ENCODE measurements at places on chromosomes 4 and X.

DNA sequence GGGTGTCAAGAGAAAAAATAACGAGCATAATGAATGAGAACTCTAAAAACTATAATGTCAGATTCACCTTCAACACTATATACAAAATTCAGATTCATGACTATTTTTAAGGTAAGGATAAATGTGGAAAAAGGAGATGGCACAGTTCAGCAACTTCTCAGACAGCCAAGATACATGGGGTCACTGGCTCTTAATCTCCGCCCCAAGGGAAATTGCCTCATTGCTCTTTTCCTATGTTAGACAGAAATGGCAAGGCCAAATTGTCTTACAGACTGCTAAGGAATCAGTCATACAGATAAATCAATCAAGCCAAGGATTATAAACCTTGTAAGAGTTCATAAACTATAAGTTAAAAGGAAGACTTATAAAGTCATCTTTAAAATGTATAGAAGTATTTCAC lies 183.4 kb downstream of the OPHN1 start:
- DNase-seq: no peak

DNA sequence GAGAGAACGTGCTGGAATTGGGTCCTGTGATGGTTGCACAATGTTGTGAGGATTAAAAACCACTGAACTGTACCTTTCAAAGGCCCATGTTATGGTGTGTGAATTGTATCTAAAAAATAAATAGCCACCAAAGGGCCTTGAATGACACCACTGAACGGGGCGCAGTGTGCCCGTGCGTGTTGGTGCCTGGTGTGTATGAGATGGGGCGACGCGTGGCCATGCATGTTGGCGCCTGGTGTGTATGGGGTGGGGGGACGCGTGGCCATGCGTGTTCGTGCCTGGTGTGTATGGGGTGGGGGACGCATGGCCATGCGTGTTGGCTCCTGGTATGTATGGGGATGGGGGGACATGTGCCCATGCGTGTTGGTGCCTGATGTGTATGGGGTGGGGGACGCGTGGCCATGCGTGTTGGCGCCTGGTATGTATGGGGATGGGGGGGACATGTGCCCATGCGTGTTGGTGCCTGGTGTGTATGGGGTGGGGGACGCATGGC lies 66.6 kb upstream of the HELT start:
- no peak for DNase-seq

- peak; percentile 19 for DNase-seq
These were observed 159.4 kb downstream of the TRAM1L1 start for GRCh38 chr4:116925900-116926457.

DNA sequence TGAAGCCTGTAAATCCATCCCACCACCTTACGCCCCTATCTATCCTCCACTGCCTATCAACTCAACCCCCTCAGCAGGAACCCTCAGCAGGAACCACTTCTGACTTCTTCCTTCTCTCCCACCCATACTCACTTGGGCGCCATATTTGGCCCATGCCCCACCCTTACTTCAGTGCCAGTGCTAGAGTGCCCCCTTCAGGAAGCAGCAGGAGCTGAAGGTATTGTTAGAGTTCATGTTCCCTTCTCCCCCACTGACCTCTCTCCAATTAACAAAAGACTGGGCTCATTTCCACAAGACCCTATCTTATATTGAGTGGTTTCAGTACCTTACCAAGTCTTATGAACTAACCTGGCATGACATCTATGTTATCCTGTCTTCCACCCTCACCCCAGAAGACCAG lies 363.1 kb upstream of the SLIT2 start:
- no peak for DNase-seq

DNA sequence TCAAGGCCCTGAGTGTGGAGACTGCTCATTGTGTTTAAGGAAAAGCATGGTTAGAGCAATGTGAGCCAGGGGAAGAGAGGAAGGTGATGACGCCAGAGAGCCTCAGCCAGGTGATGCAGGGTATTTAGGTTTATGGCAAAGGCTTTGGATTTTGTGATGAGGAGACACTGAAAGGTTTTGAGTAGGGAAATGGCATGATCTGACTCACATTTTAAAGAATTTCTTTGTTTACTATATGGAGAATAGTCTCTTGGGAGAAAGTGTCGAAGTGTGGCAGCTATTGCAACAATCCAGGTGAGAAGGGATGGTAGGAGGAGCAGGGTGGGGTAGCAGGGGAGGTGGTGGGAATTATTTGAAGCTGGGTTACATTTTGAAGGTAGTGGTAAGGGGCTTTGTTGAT lies 293.4 kb upstream of the IGFBP7 start:
- DNase-seq: no peak

GRCh38 chr4:102344520-102344953 lies 745 bp downstream of the SLC39A8 start:
- DNase-seq: peak; percentile 36

- DNase-seq: no peak
These were observed 34.1 kb upstream of the SRD5A3 start for GRCh38 chr4:55311792-55312488.

DNA sequence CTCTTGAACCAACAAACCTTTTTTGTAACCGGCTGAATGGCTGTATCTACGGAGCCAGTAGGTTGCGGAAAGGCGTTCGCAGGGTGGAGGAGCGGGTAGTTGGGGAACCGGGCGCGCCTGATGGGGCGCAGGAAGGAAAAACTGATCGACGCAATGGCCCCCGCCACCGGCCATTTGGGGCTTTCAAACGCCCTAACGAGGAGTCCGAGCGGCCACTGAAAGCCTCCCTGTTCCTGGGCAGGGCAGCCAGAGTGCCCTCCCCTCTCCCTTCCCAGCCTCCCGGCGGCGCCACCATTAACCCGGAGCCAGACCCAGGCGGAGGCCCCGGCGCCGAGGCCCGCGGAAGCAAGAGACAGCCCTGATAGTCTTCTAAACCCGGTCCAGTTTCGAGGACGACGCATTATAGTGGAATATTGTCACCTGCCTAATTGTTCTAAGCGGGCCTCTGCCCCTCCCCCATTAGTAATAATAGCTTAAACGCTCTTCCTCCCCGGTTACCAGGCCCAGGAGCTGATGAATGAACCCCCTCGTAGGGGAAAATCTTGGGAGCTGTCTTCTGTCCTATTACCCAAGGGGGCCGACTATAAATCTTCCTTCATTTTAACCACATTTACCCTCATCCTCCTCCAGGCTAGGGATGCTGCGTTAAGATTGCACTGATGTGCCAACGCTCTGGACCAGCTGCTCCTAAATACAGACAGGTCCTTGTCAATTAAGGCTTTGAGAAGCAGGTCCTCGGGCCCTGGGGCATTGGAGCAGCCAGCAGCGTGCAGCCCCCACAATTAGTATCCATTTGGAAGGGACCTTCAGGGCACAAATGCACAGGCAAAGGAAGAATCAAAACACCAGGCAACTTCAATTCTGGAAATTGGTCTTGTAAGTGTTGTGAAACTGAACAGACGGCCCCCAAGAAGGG lies 61.6 kb upstream of the TMEM33 start:
- no peak for DNase-seq

DNA sequence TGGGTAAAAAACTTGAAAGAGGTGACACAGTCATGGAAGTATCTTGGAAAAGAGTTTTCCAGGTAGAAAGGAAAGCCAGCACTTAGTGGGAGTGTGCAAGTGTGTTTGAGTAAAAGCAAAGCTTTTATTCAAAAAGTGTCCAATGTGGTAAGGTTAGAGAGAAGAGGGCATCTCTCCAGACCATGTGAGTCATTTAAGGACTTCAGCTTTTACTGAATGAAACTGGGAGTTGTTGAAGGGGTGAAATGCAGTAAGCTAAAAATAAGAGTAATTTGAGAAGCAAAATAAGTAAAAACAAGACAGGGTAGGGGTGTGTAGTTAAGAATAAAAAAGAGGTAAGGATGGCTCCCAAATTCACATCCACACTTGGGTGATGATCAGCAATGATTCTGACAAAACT lies 238.9 kb downstream of the SLC7A11 start:
- DNase-seq: peak; percentile 24

- DNase-seq: peak; percentile 54
These were observed 28.6 kb downstream of the CLNK start for GRCh38 chr4:10655968-10656367.

- no peak for DNase-seq
These were observed 2.5 kb downstream of the CYBB start for GRCh38 chrX:37782359-37782758.

- DNase-seq: no peak
These were observed 242.9 kb downstream of the DCLK2 start for GRCh38 chr4:150321113-150321512.

GRCh38 chr4:5823542-5824211 lies 69.2 kb downstream of the CRMP1 start:
- no peak for DNase-seq

GRCh38 chr4:113547487-113548042 lies 214.0 kb downstream of the CAMK2D start:
- peak; percentile 91 for DNase-seq

DNA sequence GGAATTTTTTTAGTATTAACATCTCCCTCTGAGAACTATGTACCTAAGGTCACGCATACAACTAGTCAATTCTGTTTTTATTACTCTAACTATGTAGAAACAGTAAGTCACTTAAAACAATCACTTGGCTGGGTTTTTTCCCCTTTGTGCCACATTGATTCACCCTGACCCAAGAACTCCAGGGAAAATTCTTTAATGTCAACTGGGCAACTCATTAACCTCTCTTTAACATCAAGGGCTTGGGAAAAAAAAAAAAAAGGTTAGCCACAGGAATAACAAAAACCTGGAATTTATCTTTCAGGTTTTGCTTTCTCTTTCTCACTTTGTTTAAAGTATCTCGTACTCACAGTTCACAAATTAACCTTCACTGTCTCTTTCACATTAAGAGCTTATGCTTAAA lies 8.1 kb downstream of the RPL9 start:
- no peak for DNase-seq

DNA sequence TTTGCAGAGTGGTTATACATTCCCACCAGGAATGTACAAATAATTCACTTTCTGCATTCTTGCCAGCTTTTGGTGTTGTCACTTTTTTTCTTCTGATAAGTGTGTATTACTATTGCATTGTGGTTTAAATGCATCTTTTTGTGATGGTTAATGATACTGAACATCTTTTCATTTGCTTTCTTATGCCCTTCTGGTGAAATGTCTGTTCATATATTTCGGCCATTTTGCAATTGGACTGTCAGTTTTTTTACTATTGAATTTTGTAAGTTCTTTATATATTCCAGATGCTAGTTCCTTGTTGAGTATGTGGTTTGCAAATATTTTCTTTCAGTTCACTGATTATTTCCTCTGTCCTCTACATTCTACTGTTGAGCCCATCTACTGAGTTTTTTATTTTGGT lies 19.4 kb upstream of the BMP2K start:
- DNase-seq: no peak

DNA sequence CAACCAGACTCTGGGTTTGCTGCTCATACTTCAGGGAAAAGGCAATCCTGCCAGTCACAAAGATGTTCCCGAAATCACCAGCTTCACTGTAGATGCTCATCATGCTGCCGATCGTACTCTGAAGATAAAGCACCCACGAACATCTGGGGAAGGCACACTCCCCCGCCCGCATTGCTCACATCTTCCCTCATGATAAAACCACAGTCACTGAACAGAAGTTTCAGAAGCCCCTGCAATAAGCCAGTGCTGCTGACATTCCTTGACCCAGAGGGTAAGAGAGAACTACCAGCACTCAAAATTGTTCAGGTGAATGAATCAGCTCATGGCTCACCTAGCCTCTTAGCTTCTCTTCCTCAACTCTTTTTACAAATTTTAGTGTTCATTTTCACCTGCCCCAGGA lies 43.1 kb downstream of the SRPX2 start:
- no peak for DNase-seq

DNA sequence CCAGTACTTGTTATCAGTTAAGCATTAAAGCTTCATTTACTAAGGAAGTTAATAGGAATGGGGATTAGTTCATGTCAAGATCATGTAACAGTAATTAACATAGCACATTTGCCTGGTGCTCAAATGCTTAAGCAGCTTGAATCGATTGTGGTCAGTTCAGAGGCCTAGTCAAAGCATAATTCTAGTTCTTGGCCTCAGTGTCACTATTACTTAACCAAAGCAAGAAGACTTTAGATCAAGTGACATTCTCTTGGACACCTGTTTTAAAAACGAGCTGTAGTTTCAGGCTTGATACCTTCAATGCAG lies 115.2 kb upstream of the BMPR1B start:
- DNase-seq: peak; percentile 15

GRCh38 chrX:17669458-17669857 lies 67.8 kb upstream of the SCML1 start:
- no peak for DNase-seq

DNA sequence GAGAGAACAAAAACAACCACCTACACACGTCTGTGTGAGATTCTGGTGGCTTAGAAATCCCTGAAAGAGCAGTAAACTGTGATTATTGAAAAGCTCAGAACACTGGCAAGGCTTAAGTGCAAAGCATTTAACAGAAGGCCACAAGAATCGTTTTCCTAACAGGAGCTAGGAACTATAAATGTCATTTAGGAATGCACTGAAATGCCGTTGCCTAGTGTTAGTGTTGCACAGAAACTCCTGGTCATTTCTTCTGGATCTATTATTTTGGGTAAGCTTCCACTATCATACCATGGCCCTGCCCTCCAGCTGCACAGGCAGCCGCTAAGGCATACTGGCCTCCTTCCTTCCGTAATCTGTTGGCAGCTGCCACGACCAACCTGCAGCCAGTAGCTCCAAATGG lies 923.2 kb downstream of the NLGN4X start:
- DNase-seq: no peak

- peak; percentile 6 for DNase-seq
These were observed 3.7 kb upstream of the GPR82 start for GRCh38 chrX:41720125-41720779.

DNA sequence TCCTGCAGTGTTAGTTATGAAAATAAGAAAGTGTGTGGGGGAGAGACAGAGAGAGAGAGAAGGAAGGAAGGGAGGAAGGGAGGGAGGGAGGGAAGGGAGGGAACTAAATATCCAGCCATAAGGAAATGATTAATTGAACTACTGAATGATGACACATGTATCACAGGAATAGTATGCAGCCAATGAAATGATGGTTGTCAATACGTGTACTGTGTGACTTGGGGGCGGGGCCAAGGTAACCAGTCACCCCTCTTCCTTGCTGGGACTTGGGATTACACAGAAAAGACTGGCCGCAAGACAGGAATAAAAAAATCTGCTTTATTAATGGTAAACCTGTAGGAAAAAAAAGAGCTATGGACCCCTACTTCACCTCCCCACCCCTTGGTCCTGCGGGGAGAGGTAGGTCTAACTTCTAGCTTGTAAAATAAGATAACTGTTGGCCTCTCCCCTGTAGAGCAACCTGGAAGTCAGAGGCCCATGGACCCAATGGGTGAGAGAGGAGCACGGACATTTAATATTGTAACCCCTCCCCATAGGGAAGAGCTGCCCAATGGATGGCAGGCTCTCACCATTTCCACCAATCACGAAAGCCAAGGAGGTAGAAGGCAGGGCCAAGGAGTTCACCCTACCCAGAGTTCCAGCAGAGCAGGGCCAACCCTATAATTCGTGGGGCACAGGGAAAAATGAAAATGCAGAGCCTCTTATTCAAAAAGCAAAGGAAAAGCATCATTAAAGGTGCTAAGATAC lies 7.4 kb downstream of the PPP2R2C start:
- DNase-seq: no peak

All from fibroblast of skin of scalp (primary cell).